ENCODE measurements at places on chromosomes 11 and 22.

- no peak for DNase-seq
Observed at GRCh38 chr11:64745189-64745520, 1.2 kb upstream of the RASGRP2 start.

DNA sequence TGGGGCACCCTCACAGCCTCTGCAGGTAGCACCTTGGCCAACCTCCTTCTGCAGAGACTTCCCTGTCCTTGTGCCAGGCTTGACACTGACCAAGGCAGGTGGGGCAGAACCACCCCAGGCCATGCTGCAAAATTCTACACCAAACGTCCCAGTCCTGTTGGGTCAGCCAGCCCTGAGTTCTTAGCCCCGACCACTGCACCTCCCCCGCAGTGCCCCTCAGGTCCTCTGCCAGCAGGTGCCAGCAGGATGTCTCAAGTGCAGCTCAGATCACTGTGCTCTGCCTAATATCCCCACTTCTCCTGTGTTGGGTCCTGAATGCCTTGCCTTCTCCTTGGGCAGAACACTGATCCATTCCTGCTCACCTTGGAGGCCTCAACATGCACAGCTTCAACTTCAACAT is 999.7 kb downstream of the TBC1D22A start:
- DNase-seq = no peak

DNA sequence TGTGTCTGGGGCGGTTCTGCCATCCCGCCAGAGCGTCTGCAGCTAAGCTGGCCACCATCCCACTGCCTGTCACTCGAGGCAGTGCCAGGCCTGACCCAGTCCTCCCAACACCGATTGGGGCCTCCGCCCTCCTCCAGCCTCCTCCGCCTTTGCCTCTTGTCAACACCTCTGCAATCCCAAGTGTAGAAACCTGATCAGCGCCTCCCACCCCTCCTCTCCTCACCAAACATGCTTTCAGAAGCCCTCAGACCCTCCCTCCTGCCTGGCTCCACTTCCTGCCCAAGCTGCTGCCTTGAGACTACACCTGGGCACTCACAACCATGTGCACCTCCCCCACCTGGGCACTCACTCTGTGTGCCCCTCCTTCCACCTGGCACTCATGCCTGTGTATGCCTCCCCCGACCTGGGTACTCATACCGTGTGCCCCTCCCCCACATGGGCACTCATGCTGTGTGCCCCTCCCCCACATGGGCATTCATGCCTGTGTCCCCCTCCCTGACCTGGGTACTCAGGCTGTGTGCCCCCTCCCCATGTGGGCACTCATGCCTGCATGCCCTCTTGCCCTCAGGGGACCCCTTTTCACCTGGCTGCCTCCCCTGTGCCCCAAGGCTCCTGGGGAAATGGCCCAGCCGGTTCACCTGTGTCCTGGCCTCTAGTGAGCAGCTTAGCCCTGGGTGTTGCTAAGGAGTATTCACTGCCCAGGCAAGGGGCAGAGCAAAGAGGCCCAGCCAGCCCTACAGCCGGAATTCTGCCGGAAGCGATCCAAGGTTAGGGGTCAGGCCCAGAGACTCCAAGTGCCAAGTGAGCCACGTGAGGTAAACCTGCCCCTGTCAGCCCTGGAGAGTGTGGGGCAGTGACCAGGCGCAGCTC is 5.5 kb upstream of the IFITM10 start:
- no peak for DNase-seq

- DNase-seq = no peak
Observed at GRCh38 chr22:31614781-31615490, 47.1 kb downstream of the PISD start.

- DNase-seq = no peak
Observed at GRCh38 chr11:86183694-86184093, 60.9 kb upstream of the EED start.

- DNase-seq = no peak
Observed at GRCh38 chr11:128733440-128734102, 39.7 kb downstream of the FLI1 start.

- DNase-seq = no peak
Observed at GRCh38 chr11:114832532-114833125, 154.3 kb downstream of the NXPE2 start.
